ENCODE measurements at places on chromosomes 2 and 18.
A peak's percentile ranks its signal among the peaks of the same experiment; 100 is the strongest.

- no peak for DNase-seq
Observed at GRCh38 chr2:189131991-189132390, 47.6 kb downstream of the COL5A2 start.

DNA sequence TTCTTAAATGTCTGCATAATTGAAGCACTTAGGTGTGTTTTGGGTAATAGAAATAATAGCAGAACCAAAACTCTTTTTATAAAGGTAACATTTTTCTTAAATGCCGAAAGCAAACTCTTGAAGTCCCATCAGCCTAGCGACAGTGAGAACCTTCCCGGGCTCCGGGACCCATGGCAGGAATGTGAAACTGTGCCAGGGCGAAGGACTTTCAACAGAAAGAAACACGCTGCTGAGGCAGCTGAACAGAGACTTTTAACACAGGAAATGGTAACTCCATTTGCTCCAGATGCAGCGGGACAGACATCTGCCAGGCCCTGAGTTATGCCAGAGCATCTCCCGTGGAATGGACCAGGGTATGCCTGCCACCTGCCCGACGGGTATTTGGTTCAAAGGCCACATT lies 34.3 kb downstream of the SALL3 start:
- no peak for DNase-seq

GRCh38 chr2:12032975-12033374 lies 286.5 kb downstream of the LPIN1 start:
- no peak for DNase-seq

GRCh38 chr18:55998071-55998522 lies 410.1 kb upstream of the TCF4 start:
- DNase-seq: no peak

DNA sequence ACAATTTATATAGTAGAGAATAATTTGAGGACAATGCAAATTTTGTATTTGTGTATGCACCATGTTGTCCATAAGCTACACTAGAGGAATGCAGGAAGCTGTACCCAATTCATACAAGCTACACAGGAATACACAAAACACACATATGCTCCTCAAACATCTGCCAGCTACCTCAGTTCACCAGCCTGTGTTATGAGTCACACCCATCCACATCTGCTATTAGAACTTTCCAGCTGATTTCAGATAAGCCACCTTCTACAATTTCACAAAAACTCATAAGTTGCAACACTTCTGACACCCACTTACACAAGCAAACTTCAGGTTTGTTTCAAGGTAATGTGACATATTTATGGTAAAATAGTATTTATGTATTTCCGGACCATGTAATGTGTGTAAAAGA lies 438.9 kb downstream of the SATB2 start:
- no peak for DNase-seq

- DNase-seq: no peak
Observed at GRCh38 chr2:37875403-37875906, 49.6 kb upstream of the RMDN2 start.

DNA sequence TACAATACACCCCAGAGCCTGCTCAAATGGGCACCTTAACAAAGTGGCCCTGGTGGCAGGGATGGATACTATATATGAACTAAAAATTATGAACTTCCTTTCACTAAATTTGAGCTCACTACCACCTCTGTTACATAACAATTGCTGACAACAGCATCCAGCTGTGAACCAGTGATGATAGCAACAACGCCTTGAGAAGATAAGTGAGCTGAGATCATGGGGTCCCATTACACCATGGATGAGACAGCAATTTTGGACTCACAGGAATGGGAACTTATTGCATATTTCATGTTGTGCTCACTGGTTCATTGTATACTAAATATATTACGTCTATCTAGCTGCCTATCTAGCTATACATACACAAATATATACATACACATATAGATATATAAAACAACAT lies 16.9 kb upstream of the ALMS1 start:
- no peak for DNase-seq

GRCh38 chr2:203077451-203077850 lies 62.8 kb downstream of the NBEAL1 start:
- DNase-seq: no peak

DNA sequence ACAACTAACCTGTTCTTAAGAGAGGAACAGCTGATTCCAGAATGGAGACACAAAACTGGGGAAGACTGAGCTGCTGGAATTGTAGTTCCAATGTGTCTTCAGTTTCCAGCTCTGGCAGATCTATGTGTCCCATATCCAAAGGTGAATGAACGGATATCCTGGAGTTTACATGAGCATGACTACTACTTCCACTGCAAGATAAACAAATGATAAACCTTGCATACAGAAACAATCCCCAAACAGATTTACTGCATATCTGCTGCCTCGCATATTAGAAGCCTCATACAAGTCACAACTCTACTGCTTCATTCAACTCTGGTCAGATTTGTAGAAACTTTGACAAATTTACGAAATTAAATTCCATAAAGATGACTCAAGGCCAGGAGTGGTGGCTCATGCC lies 15.0 kb downstream of the RTTN start:
- no peak for DNase-seq

- DNase-seq: no peak
Observed at GRCh38 chr2:46954951-46955571, 39.5 kb upstream of the MCFD2 start.

GRCh38 chr2:205047273-205047839 lies 502.1 kb downstream of the PARD3B start:
- DNase-seq: no peak

DNA sequence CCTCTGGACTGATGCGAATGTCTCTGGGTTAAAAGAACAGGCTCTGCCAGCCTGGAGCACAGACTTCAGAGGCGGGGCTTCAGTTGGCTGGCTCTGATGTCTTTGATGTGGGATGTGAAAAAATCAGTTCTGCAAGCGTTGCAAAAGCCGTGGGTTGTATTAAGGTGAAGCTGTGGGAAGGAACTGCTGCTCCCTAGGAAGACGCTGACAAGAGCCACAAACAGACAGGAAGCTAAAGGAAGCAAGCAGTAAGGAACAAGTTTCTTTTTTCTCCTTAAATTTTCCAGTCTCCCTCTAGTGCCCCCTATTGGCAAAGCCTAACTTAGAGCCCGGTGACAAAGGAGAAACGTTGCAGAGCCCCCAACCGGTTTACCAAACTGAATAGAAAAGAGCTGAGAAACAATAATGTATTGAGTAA lies 239.0 kb downstream of the CCDC178 start:
- no peak for DNase-seq

DNA sequence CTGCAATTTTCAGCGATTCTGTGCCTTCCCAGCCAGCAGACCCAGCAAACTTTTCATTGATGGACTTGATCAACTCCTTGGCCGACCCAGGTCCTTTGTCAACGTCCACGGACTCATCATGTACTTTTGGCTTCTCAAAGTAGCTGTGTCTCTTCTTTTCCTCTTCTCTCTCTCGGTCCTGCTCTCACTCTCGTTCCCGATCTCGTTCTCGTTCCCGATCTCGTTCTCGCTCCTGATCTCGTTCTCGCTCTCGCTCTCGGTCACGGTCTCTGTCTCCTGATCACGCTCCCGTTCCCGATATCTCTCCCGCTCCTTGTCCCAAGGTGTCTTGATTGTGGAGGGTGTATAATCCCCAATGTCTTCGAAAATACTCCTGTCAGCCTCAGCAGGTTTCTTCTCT lies 219.5 kb upstream of the FANCL start:
- DNase-seq: no peak

GRCh38 chr2:233838726-233839446 lies 15.4 kb downstream of the HJURP start:
- DNase-seq: no peak

DNA sequence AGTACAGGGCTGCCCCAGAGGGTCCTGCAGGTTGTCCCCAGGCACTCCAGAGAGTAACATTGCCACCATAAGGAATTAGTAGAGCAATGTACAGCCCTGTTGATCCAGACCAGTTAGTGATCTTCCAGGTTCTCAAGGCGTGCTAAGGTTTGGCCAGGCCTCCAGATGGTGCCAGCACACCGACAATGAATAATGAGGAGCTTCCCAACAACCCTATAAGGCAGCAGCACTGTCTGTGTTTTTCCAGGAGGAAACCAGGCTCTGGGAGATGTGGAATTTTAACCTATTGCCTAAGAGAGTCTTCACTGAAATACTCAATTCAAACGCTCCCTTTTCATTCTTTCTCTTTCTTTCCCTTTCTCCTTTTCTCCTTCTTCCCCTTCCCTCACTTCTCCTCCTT lies 122.1 kb downstream of the MGAT5 start:
- DNase-seq: peak; percentile 18

GRCh38 chr2:46518861-46519260 lies 39.5 kb downstream of the TMEM247 start:
- no peak for DNase-seq

DNA sequence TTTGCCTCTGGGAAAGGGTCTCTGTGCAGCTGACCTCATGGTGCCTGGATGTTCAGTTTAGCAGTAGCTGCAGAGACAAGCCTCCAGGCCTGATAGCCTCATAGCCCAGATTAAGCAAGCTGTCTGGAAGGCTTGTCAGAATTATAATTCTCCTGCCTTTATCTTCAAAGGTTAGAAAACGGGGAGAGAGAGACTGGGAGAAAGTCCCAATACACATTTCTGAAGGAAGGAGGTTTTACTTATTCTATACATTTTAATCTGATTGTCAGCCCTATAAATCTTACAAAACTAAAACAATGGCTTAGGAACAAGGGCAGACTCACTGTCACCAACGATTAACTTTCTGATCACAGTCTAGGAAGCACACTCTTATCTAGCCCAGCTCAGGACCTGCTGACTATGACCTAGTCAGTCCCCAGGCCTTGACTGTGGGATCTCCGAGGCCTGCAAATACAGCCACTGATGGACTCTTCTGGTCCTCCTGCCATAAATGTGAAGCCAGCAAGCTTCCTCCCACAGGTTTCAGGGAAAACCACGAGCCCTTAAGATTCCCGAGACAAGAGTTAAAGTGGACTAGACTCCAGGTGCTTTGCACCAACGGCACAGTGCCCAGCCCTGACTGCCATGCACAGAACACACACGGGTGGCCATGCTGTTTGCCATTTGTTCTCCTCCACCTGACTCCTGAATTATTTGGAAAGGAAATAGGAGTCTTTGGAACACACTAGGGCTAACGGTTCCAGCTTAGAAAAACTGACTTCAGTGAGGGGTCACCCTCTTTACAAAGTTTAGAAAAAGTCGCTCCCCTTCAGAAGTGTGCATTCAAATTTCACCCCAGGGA lies 111.4 kb upstream of the SMAD7 start:
- no peak for DNase-seq

- no peak for DNase-seq
Observed at GRCh38 chr18:79778291-79778791, 19.4 kb upstream of the KCNG2 start.

- no peak for DNase-seq
Observed at GRCh38 chr2:176150584-176151441, 537 bp upstream of the HOXD4 start.

- no peak for DNase-seq
Observed at GRCh38 chr2:137228566-137228965, 463.2 kb downstream of the THSD7B start.

DNA sequence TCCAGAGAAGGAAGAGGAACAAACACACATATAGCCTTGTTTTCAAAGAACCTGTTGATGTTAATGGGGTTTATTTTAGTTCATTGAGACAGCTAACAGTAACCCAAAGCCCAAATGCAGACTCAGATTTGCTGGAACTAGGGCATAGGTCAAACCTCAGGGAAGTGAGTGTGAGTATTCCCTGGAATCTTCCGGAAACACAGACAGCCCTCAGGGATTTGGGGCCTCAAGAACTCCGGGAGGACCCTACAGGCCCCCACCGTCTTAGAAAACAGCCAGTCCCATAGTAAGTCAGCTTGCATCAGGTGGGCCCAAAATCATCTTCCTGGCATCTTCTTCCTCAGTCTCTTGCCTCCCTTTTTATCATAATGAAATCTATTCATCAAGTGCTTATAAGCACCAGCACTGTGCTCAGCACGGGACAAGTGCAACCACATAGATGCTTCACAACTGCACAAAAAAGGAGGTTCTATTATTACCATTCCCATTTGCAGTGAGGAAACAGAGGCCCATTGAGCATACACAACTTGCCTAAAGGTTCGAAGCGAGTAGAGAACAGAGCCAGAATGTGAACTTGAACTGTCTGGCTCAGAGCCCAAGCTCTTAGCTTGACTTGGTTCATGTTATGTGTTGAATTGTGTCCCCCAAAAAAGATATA lies 50.2 kb upstream of the BCL11A start:
- no peak for DNase-seq

DNA sequence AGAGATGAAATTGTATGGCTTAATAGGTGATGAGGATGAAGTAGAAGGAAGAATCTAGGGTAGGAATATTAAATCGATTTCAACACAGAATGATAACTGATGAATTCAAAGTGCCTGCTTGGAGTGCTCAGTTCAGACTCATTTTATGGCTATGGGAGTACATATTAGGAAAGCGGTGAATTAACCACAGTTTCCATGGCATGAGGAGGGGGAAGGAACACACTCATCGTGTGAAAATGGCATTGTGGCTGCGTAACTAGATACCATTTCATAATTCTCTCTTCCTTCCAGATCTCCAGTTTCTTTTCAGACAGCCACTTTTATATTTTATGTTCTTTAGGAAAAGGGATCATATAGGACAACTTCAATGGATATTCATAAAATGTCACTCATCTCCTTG lies 232.3 kb upstream of the KCNJ3 start:
- no peak for DNase-seq

- no peak for DNase-seq
Observed at GRCh38 chr2:224938651-224939182, 103.6 kb downstream of the DOCK10 start.

DNA sequence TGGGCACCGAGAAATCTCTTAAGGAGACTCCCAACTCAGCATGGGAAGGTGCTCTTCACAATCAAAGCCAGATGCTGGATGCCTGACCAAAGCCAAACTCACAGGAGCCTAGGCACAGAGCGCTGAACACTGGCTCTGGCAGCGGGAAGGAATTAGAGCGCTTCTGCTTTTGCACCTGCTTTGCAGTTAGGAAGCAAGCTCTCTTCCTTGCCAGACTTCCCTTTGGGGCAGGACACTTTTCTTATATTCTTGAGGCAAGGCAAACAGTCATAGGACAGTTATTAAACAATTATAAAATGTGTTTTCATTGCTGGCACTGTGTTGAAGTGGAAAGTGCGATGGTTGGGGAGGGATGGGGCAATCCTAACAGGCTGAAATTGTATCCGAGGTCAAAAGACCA lies 79.6 kb upstream of the DNMT3A start:
- no peak for DNase-seq

- no peak for DNase-seq
Observed at GRCh38 chr2:38406597-38407110, 29.6 kb upstream of the ATL2 start.

- no peak for DNase-seq
Observed at GRCh38 chr2:20582600-20583221, 68.2 kb downstream of the HS1BP3 start.

DNA sequence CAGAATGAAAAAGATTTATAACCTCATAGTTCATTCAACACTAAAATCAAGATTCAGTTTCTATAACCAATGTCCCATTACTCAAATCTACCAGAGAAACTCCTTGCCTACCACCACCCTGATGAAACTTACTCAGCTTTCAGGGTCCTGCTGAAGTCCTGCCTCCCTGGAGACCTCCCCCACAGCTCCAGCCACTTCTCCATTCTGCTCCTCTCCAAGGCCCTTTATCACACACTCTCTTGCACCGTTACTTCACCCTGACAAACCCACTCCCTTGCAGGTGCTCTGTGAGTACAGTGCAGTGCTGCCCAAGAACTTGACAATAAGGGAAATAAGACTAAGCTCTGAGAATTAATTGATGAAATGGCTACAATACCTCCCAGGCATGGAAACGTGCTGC lies 83.5 kb upstream of the CDCA7 start:
- no peak for DNase-seq

- no peak for DNase-seq
Observed at GRCh38 chr2:10631405-10631804, 58.4 kb downstream of the NOL10 start.

- DNase-seq: no peak
Observed at GRCh38 chr2:118849226-118850167, 2.0 kb upstream of the EN1 start.

All from NCI-H526 (cell line).